ENCODE measurements at places on chromosomes 13 and 19. TPM values are rescaled to one million over a fixed set of nuclear protein-coding genes. Genes with fewer than 3 reads are reported as not detected.
A peak's percentile ranks its signal among the peaks of the same experiment; 100 is the strongest.

DNA sequence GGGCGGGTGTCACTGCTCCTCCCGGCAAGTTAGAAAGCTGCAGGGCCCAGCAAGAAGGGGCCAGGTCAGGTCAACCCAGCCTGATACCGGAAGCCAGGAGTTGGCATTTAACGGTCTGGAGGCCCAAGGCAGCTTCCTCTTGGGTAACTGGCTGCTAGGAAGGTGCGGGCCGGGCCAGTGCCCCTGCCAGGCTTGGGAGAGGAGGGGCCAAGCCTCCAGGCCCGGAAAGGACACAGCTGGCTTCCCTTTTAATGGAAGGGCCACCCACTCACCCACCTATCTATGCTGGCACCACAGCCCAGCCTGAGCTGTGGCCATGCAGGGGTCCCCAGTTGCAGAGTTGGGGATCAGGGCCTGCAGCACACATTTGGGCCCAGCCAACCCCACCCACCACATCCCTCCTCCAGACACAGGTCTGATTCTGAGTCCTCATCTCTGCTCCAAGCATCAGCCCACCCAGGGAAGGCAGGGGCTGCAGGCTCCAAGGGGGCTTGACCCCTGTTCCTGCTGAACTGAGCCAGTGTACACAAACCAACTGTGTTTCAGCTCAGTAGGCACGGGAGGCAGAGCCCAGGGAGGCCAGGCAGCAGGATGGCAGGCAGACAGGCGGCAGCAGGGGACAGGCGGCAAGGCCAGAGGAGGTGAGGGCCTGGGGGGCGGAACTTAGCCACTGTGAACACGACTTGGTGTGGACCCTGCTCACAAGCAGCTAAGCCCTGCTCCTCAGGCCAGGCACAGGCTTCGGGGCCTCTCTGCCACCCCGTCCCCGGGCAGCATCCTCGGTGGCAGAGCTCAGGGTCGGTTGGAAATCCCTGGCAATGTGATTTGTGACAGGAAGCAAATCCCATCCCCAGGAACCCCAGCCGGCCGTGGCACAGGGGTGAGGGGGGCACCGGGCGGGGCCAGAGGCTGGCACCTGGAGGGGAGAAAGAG, 40.8 kb downstream of the ZSWIM4 start:
- DNase-seq = no peak

Gene KLK2
- not detected for polyA plus RNA-seq

DNA sequence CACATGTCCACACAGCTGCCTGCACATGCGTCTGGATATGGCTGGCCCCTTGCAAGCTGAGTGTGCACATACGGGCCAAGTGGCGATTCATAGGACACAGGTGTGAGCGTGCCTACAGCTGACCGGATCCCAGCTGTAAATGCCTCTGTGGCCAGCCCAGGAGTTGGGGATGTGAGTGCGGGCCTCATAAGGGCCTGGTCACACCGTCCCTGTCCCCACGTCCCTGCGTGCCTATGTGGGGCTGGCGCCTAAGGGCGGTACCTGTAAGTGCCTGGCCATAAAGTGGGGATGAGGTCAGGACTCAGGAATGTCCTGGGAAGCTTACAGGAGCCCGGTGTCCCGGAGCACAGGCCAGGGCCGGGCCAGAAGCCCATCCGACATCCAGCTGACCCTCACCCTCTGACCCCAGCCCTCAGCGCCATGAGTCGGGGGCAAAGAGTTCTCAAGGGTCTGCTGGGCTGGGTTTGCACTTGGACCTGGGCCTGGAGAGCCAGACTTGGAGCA, 1.3 kb upstream of the ARHGAP45 start:
- DNase-seq = no peak

DNA sequence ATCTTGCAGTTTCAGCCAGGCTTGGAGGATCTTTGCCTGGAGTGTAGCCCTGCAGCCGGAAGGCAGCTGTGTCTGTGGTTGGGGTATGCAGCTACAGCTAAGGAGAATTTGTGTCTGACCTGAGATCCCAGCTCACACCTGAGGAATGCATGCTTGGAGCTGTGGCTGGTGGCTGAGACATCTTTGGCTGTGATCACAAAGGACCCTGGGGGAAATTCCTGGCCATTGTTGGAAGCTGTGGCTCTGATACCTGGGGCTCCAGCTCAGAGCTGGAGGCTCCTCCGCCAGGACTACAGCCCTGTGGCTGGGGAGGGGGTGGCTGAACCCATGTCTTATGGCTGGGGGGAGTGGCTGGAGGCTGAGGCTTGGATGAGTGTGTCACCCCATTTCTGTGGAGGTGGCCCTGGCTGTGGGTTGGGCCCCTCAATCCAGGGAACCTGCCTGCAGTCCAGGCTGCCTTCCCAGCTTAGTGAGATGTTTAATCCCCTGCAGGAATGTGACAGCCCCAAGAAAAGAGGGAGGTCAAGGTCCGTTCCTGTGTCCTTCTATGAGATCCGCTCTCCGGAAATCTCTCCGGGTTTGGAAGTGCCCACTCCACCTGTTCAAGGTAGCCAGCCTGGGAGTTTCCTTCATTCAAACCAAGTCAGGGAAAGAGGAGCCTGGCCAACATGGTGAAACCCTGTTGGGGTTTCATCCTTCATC, 27.6 kb downstream of the ARHGEF18 start:
- DNase-seq = no peak

DNA sequence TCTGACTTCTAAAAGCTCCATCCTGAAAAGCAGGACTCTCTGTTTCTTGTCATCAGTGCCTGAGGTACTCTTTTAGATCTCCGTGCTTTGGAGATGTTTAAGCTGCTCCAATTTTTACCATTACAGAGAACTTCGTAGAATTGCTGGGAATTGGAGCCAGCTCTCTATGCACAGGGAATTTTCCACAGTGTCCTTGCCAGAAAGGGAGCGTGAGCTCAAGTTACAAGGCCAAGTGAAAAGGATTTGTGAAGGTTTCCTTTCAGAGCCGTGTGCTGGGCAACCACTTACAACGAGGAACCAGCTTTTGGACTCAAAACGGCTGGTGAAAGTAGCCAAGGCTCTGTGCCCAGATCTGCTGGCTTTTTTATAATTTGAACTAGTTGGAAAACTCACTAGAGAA, 82.6 kb downstream of the NUFIP1 start:
- DNase-seq = peak; percentile 95

DNA sequence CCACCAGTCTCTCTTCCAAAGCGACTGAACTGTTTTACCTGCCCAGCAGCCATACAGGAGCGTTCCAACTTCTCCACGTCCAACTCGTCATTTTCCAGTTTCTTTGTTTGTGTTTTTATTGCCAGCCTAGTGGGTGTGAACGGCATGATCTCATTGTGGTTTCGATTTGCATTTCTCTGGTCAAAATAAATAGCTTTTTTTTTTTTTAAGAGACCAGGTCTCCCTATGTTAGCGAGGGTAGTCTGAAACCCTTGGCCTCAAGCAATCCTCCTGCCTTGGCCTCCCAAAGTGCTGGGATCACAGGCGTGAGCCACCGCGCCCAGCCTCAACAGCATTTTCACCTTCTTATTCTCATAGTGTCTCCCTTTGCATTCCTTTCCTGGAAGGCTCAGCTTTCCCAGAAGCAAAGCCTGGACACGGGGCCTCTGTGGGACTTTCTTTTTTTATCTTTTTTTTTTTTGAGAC, 4.2 kb upstream of the JSRP1 start:
- DNase-seq = no peak

- DNase-seq = no peak
These were observed 4.7 kb downstream of the PTH2 start for GRCh38 chr19:49418511-49418910.

Gene SIGLEC12
- polyA plus RNA-seq = not detected

Gene CLDN10
- polyA plus RNA-seq = not detected

Gene GPR12
- not detected for polyA plus RNA-seq

DNA sequence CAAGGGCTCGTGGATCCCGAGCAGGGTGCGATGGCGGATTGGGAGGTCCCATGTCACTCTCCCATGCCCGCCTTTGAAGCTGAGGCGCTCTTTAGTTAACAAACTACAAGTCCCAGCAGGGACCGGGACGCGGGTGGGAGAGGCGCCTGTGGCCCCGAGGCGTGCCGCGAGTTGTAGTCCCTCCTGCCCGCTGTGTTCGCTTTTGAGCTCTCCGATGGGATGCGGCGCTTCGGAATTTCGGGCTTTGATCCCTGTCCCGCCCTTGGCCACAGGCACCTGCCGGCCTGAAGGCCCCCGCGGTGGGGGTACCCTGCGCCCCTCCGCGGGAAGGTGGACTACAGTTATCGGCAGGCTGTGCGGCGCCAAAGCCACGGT, 11.0 kb downstream of the CYTH2 start:
- peak; percentile 48 for DNase-seq

Gene GNA15
- not detected for polyA plus RNA-seq

GRCh38 chr13:101144808-101145419, 271.4 kb downstream of the NALCN start:
- DNase-seq = peak; percentile 45

GRCh38 chr13:35747594-35747993, 271.1 kb upstream of the MAB21L1 start:
- DNase-seq = no peak

- no peak for DNase-seq
These were observed 8.5 kb upstream of the SYT5 start for GRCh38 chr19:55188625-55189024.

DNA sequence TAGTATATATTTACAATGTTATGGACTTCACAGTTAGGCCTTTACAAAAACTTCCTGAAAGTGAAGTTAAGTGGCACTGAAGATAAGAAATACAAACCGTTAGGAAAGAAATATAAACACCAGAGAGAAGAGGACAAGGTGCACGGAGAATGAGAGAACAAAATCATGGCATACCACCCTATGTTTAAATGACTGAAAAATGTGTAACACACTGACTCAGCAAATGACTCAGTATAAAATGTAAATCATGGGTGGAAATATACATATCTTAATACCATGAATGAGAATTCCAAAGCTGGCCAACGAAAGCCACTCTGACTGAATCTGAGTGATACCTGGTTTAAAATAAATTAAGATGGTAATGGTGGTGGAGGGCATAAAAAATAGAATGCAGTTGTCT, 260.8 kb downstream of the DNAJC15 start:
- DNase-seq = no peak

Gene TARM1
- not detected for polyA plus RNA-seq

DNA sequence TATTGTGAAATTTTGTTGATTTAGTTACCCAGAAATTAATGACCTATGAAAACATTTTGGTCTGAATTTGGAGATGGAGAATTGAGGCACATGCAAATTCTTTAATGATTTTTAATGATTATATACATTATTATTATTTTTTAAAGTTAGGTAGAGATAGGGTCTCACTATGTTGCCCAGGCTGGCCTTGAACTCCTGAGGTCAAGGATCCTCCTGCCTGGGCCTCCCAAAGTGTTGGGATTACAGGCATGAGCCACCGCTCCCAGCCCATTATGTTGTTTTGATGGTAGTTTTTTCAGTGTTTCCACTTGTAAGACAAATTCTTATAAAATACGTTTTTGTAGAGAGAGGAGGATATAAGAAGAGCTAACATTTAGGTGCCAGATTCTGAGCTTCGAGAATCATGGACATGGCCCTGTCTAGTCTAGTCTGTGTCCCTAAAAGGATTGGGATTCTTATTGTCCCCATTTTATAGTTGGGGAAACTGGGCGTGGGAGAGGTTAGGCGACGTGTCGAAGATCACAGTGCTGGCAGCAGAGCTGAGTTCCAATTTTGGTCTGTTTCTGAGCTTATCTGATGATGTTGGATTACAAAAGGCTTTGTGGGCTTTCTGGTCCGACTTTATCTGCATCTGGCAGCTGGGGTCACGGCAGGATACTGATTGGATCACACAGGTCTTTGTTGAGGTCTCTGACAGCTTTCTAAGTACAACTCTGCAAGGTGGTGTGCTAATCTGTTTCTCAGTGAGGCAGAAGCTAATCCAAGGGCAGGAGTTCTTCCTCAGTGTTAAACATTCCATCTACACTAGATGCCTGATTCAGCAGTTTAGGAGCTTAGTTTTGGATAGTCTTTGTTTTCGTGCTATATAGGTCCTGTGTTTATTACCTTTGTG, 7.5 kb upstream of the WDR88 start:
- DNase-seq = no peak

- no peak for DNase-seq
These were observed 15.9 kb upstream of the JUND start for GRCh38 chr19:18297308-18297707.

DNA sequence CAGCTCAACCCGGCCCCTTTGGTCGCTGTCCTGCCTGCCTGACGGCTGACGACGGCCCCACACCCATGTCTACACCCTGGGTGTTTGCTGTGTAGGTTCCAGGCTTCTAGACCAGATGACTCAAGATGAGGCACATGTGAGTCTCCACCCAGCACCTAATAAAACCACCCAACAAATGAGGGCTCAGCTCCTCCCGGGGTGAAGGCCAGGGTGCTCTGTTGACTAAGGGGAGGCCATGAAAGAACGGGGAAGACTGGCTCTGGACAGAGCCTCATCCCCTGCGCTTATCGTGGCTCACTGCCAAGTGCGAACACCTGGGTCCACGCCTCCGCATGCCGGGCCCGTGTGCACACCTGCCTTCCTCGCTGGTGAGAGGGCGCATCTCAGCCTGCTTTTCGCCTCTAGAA, 39.6 kb downstream of the COL4A2 start:
- no peak for DNase-seq

DNA sequence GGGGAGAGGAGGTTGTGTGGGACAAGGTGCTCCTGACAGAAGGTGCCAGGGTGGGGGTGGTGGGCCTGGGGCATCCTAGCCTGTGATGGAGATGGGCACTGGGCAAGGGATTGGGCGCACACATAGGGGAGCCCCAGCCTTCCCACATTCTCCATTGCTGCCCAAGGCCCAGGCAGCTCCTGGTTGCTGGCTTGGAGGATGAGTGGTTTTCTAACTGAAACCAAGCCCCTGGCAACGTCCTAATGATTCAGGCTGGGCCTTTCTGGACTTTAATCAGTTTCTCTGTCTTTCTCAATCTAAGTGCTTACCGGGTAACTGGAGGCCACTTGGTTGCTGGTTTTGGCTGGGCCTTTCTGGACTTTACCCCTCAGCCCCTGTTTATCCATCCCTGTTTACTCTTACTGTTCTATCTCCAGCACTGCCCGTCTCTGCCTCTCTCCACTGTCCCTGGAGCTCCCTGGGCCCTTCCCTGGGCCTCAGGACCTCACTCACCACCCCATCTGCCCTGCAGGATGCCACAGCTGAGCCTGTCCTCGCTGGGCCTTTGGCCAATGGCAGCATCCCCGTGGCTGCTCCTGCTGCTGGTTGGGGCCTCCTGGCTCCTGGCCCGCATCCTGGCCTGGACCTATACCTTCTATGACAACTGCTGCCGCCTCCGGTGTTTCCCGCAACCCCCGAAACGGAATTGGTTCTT, 354 bp downstream of the CYP4F3 start:
- DNase-seq = no peak

Gene ATXN8OS
- not detected for polyA plus RNA-seq

GRCh38 chr19:18072335-18072734, 14.4 kb downstream of the IL12RB1 start:
- DNase-seq = no peak

Gene ATP4B
- not detected for polyA plus RNA-seq

Measured in muscle of arm (tissue), 14 donors.